ENCODE measurements at places on chromosomes 7 and 10.

DNA sequence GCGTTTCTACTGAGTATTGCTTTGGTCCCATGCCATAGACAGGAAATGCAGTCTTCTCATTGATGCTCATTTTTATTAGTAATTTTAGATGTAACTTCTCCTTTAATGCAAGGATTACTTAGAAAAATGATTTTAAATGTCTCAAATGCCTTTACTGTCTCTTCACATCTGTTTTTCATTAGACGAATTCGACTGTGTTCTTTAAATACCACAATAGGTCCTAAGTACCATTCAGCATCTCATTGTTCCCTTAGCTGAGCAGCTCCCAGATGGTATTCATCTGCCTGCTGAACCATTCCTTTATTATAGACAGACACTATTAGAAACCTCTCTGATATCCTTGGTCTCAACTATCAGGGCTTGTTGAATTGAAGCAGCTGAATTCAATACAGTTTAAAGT lies 113.6 kb downstream of the LSMEM1 start:
- no peak for DNase-seq

DNA sequence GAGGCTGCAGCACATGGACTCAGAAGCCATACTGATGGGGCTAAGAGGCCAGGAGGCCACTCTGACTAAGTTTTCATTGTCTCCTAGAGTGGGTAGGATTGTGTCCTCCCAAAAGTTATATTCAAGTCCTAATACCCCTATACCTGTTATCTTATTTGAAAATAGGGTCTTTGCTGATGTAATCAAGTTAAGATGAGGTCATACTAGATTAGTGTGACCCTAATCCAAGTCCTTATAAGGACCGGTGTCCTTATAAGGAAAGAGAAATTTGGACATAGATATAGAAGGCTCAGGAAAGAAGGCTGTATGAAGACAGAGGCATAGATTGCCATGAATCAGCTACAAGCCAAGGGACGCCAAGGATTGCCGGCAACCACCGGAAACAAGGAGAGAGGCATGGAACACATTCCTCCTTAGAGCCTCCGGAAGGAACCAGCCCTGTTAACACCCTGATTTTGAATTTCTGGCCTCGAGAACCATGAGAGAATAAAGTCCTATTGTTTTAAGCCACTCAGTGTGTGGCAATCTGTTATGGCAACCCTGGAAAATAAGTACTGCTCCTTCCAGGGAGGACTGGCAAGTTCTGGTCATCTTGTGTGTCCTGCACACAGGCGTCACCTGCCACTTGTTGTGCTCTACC lies 157.0 kb downstream of the EMX2 start:
- DNase-seq: no peak

DNA sequence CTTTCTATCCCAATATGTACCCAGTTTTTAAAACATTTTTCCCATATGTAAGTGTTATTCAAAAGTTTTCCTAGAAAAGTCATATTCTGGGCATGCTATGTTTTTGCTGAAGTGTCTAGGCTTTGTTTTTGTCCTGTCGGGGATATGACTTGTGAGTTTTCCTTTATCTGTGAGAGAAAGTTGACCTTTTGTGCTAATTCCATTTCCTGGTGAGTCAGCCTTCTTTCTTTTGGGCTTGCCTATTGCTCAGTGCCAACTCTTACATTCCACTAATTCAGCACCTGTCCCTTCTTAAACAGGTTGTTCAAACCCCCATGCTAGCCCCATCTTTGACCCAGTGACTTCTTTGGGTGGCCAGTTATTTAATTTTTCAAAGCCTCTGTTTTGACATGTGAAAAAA lies 146.2 kb downstream of the AHR start:
- no peak for DNase-seq

DNA sequence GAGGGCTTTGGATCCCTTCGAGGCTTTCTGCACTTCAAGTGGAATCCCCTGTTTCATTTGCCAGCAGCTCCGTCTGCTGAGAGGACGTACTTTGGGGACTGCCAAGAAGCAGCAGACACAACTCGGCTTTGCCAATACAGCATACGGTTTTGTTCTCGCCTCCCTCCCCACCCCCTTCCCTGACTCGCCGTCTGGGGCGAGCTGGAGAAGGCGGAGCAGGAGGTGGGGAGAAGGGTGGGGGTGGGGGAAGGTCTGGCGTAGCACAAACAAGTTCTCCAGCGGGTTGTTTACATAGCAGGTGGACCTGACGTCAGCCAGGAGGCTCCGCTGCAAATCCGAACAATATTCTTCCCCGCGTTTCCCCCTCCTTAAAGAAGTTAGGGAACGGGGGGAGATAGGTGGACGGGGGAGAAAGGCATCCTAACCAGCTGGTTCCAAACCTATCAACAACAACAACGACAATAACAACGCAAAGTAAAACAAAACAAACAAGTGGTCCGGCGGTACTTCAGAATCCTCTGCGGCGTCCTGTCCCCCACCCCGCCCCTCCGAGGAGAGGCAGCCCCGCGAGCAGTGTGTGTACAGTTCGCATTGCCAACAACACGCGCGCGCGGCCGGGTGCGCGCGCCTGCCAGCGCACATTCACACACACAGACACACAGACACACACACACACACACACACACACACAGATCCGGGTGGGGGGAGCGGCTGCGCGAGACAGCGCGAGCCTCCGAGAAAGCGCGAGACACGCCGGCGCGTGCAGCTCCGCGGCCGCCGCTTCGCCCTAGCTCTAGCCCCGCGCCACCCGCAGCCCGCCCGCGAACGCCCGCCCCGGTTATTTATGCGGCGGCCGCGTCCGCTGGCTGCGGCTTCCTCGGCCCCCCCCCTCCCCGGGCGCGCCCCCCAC lies 167.0 kb upstream of the PPP1R3A start:
- no peak for DNase-seq

- no peak for DNase-seq
Observed at GRCh38 chr10:112774798-112775197, 175.2 kb upstream of the TCF7L2 start.

DNA sequence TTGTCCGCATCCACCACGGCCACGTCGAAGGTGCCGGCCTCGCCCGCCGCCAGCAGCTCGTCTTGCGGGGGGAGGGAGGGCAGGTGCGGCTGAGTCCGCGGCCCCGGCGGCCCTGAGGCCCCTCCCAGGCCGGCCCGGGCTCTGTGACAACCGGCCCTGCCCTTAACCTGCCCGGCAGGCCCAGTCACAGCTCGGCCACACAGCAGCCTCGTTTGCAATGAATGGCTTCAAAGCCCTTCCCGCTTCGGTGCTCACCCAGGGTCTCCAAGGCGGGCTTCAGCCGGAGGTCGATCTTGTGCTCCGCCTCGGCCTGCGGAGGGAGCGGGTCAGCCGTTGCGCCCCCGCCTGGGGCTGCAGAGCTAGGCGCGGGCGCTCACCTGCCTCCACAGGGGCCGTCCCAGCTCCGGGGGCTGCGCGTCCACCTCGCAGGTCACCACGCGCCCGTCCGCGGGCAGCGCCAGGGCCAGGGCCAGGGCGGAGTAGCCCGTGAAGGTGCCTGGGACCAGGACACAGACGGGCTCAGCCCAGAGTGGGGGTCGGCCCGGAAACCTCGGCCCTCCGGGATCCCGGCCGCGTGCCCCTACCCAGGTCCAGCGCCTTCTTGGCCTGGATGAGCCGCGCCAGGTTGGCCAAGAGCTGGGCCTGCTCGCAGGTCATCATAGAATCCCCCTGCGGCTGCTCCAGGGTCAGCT lies 928 bp downstream of the COMTD1 start:
- DNase-seq: no peak

DNA sequence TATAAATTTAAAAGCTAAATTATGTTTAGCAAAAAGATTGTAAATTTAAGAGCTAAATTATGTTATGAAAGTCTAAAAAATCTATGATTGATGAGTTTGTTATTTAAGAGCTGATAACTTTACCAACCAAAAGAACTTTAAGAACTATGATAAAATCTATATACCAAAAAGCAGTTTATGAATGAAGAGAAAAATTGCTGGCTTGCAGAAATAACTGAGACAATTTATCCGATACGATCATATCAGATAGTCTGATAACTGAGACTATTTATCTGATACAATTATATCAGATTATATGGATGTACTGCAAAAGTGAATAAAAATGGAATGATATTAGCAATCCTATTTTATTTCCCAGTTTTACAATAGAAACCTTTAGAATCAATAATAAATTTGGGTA lies 50.2 kb downstream of the IQUB start:
- no peak for DNase-seq

DNA sequence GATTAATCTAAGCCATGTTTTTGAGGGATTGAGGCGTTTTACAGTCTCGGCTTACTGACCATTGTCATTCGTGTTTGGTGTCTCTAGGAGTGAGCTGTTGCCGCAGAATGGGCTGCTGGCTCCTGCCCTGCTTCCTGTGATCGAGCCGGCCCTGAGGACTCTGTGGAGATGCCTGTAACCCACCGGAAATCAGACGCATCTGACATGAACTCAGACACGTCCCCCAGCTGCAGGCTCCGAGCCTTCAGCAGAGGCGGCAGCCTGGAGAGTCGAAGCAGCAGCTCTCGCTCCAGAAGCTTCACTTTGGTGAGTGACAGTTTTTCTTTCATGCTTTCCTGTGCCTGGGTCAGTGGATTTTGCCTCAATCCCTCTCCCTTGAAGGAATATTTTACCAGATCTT lies 28.8 kb downstream of the PROSER2 start:
- no peak for DNase-seq

GRCh38 chr7:118288098-118288497 lies 63.6 kb downstream of the ANKRD7 start:
- no peak for DNase-seq

DNA sequence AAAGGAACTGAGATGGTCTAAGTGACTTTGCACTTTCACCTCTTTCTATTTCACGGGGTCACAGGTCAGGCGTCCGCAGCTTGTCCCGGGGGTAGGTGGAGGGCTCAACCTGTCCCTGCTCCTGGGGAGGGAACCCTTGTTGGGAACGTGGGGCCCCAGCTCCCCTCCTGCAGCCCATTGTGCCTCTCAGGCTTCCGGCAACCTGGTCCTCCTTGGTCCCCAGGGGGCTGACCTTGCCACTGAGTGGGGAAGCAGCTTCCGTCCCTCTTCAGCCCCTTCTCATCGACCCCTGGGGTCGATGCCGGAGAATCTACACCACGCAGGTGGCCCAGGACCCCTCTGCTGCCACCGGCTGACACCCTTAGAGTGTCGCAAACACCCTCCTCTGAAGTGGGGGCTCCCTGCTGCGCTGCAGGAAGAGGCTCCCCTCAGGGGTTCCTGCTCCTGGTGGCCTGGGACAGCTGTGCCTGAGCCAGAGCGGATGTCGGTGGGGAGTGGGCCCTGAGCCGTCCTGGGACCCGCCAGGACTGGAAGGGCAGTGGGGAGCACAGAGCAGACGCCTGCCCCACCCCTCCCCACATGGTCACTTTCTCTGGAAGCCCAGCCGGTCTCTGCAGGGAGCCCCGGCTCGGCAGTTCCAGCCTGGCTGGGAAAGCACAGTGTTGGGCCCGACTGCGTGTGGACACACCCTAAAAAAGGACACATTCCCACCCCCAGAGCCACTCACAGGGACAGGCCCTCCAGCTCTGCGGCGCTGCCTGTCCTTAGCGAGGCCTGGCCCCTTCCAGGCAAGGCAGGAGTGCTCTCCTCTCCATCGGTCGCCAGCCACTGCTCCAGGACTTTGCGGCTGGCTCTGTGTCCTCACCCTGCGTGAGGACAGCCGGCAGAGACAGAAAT lies 357.5 kb upstream of the SHH start:
- no peak for DNase-seq

DNA sequence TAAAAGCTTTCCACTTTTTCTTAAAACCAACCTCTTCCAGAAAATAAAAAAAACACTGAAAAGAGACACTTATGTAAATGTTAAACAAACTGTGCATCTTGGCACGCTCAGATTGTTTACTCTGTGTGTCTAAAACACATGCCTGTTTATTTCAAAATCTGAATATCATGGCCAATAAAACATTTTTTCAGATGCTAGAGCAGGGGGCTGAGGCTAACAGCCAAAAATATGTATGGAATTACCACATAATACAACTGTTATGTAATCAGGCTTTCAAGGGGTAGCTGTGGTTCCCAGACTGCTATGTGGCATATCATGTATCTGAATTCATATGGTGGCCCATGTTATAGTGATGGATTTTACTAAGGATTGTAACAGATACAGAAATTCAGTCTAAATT lies 130.4 kb downstream of the HIBADH start:
- DNase-seq: no peak

DNA sequence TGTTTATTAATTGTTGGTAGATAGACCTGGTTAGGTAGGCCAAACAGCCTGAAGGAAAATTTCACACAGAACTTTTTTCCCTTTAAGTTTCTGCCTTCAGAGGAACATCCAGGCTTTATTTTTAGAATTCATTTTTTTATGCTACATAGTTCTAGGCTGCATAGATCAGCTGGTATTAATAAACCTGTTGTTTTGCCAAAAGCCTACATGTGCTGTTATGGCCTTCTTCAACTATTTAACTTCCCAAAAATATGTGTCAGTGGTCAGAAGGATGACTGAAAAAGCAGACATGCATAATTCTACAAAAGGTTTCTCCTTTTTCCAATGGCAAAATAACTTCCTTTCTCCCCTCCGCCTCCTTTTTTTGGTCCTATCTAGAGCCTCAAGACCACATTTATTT lies 303.0 kb upstream of the DKK1 start:
- no peak for DNase-seq

DNA sequence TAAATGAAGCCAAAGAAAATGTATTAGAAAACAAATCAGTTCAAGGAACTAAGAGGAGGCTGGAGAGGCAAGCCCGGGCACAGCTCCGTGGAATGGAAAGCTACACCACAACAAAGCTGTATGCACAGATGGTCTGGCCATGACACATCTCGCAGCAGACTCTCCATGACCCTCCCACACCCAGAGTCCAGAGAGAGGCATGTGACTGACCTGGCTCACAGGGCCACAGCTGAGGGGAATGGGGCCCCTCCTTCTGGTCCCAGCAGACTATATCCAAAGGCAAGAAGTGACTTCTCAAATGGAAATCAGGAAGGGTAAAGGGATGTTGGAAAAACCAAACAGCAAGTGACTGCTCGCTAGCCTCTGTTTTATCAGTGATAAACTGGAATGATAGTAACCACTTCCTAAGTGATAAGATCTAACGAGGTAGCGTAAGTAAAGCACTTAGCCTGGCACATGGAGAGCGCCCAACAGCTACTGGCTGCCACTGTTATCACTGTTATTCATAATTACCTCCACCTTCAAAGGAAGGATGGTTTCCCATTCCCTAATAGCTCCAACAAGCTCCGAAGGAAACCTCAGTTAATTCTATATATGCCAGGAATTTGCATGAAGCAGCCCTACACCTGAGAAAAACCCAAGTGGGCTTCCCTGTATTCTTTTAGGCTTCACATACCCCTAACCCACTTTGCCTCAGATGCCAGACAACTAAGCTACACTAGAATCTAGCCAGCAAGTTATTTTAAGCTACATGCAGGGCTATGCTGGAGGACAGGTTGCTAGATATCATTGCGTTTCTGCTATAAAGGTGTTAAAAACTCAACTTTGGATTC lies 8.4 kb downstream of the OSBPL3 start:
- DNase-seq: peak; percentile 87

DNA sequence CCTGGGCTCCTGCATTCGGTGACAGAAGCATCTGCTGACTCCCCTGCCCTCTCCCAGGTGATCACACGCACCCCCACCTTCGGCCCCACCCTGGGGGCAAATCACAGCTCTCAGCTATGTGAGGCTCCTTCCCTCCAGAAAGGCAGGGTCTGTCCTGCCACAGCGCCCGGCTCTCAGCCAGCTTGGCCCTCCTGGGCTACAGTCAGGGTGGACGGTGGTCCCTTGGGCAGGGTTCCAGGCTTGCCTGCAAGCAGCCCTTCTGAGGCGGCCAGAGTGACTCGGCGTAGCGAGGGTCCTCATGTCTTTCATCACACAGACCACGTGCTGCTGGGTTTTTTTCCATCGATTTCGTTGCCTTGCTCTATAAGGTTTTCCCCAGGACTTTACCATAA lies 53.6 kb upstream of the EBF3 start:
- DNase-seq: no peak

GRCh38 chr7:112678626-112679025 lies 111.6 kb downstream of the TMEM168 start:
- no peak for DNase-seq
